ENCODE measurements at places on chromosomes 16 and 17.
A peak's percentile ranks its signal among the peaks of the same experiment; 100 is the strongest.

DNA sequence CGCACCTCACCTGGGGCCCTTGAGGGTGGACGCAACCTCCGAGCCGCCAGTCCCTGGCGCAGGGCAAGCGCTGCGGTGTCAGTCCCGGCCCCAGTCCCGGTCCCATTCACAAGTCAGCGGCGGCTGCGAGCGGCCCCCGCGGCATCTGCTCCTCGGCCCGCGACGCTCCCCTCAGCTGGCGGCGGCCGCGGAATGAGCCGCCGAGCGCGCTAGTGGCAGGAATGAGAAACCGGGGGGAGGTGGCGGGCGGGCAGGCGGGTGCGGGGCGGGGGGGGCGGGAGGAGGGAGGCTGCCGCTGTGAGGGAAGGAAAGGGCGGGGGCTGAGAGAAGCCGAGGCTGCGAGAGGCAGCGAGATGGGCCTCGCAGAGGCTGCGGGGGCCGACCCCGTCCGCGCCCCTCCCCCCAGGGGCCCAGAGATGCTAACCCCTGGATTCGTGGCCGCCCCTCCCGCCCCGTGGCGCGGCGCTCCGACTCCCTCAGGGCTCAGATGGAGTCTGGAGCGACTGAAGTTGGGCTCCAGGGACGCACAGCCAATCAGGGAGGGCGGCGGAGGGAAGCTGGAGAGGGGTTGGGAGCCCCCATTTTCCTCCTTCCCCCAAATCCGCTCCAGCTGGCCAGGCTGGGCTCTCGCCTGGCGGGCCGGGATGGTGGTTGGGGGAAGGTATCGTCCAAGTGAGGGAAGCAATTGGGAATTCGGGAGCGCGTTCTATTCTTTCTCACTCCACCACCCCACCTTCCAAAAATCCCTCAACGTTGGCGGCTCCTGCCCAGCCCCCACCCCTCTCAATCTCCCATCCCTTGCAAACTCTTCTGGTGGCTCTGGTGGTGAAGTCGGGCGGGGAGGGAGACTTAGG, at the start of gene CDH11:
TSS of gene CDH11 (minus strand) at position 194 of the 854 bp plus-strand sequence. CDS start 117,194 bp downstream, outside the sequence.
- peak; percentile 92 for DNase-seq

- no peak for DNase-seq
These were observed 51.7 kb upstream of the RPL38 start for GRCh38 chr17:74151551-74152315.

DNA sequence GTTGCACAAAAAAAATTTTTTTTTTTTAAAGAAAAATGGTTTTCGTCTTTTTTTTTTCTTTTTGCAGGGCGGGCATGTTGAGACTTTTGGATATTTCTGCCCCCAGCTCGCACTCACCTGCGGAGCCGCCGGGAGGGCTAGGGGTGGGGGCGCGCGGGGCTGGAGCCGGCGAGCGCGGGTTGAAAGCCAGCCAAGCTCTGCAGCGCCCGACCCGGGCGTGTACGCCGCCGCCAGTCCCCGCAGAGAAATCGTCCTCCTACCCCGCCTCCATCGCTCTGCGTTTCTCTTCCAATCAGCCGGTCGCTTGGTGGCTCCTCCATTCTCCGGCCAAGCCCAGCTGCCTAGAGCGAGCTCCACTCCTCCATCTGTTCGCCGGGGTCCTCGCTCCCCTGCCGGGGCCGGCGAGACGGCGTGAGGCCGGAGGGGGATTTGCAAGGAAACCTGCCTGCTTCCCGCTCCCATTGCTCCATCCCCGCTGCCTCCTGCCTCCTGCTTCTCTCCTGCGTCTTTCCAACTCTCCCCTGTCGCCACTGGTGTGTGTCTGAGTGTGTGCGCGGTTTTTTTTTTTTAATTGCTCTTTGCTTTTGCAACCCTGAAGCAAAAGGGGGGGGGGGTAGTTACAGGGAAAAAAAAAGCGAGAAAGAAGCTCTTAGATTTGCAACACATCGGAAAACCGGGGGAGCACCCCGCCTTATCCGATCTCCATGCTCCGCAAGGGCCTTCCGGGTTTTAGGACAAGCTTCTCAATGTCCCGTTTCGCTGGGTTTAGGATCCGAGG, 1.8 kb upstream of the UBTF start:
- DNase-seq, result peak; percentile 90

GRCh38 chr17:44757918-44758413, 822 bp upstream of the ADAM11 start:
- DNase-seq, result no peak

DNA sequence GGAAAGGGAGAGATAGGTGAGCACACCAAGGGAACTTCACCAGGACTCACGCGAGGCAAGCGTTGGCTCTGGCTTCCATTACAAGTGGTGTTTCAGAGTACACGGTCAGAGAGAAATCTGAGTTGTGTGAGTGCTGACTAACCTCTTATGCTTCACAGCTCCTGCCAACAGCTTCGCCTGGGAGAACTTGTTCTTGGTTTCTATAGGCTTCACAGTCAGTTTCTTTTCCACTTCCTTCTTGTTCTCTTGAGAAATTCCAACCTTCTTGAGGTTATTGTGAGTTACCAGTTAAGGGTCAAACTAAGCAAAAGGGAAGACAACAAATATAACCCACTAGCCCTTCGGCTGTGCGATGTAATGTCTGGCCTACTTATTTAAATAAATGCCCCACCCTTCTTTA, 18.9 kb downstream of the PSME3IP1 start:
- no peak for DNase-seq

DNA sequence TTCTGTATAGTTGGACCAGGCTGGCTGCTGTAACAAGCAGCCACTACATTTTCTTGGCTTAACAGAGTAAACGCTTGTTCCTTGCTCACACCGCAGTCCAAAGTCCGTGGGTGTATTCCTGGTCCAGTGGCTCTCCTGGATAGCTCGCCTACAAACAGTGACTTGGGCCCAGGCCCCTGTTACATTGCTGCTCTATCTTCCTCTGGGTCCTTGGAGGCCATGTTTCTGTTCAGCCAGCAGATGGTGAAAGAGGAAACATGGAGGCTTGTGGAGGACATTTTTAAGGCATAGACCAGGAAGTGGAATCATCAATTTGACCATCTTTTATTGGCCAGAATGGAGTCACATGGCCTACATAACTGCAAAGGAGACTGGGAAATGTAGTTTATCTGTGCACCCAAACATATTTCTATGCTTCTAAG, 55.1 kb downstream of the ATP2C2 start:
- DNase-seq, result no peak

GRCh38 chr16:71537643-71538042, 11.4 kb downstream of the CHST4 start:
- no peak for DNase-seq

- DNase-seq, result no peak
These were observed 39.8 kb downstream of the CBFA2T3 start for GRCh38 chr16:88937206-88937621.

GRCh38 chr17:9240659-9241370, 219.5 kb downstream of the NTN1 start:
- peak; percentile 93 for DNase-seq

DNA sequence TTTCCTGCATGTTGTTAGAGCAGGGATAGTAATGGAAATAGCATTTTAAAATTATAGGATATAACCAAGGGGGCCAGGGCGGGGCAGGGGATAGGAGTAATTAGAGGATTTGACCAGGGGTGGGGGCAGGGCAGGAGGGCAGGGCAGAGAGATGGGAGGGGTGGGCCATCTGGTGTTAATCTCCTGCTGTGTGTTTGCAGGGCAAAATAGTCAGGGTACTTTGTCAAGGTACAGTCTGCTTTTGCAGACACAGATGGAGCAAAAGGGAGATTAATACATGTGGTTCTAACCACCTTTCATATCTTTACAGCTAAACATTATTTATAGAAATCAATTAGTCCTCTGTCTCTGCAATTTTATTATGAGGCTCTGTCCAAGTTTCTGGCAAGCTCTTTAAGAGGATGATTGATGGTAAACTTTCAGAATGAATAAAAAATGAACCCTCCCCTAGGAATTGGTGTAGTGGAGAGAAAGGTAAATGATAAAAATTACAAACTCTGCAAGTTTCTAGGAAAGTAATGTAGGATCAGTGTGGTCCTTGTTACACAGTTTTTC, 6.6 kb downstream of the ANKFN1 start:
- DNase-seq, result no peak

DNA sequence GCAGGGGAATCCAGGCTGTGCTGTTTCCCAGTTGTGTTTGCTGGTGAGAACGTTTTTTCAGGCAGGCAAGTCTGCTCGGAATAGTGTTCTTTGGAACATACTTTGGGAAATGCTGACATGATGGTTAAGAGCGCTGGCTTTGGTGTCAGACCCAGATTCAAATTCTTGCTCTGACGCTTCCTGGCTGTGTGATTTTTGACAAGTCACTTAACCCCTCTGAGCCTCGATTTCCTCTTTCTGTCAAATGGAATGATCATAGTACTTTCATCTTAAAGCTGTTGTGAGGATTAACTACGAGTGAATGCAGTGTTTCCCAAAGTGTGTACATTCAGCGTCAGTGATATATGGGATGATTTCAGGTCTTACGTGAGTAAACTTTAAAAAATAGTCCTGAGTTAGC, 4.8 kb downstream of the FBRS start:
- DNase-seq, result no peak

DNA sequence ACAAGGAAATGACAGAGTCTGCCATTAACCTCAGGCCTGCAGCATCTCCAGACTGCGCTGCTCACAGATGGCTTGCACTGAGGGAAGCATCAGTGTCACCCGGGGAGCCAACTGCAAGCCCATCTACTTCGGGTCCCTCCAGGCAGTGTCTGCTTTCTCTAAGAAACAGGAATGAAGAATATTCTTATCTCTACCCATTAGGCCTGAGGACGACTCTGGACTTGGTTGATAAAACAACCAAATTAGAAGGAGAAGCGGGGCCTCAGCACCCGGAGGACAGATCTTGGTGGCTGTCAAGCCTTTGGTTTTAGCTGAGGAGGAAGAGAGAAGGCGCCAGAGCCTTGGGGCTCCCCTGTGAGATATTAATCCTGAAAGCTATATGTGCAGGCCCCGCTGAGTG, 19.5 kb upstream of the MGAT5B start:
- DNase-seq, result no peak

DNA sequence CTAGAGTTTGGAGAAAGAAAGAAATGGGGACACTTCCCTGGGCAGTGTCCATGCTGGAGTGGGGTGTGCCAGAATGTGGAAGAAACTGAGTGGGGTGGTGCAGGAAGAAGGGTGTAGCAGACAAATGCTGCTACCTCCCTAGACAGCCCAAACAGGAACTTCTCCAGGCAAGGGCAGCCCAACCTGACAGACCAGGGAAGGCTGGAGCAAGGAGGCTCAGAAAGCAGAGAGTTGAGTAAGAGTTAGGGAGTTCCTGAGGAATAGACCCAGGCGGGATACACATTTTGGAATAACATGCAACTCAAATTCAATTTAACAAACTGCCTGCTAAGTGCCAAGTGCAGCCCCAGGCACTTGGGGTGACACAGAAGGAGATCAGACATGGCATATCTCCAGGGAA, 1.0 kb upstream of the MYO18A start:
- DNase-seq, result no peak

DNA sequence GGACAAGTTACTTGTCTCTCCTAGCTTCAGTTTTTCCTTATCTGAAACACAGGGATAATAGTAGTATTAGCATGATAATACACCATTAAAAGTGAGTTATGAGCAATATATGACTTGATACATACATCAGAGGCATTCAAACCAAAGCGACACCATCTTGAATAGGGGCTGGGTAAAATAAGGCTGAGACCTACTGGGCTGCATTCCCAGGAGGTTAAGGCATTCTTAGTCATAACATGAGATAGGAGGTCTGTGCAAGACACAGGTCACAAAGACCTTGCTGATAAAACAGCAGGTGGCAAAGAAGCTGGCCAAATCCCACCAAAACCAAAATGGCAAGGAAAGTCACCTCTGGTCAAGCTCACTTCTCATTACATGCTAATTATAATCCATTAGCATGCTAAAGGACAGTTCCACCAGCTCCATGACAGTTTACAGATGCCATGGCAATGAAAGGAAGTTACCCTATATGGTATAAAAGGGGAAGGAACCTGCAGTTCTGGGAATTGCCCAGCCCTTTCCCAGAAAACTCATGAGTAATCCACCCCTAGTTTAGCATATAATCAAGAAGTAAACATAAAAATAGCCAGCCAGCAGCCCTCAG, 37.2 kb upstream of the HS3ST3A1 start:
- no peak for DNase-seq

GRCh38 chr17:47604598-47604927, 45.2 kb upstream of the KPNB1 start:
- DNase-seq, result no peak

DNA sequence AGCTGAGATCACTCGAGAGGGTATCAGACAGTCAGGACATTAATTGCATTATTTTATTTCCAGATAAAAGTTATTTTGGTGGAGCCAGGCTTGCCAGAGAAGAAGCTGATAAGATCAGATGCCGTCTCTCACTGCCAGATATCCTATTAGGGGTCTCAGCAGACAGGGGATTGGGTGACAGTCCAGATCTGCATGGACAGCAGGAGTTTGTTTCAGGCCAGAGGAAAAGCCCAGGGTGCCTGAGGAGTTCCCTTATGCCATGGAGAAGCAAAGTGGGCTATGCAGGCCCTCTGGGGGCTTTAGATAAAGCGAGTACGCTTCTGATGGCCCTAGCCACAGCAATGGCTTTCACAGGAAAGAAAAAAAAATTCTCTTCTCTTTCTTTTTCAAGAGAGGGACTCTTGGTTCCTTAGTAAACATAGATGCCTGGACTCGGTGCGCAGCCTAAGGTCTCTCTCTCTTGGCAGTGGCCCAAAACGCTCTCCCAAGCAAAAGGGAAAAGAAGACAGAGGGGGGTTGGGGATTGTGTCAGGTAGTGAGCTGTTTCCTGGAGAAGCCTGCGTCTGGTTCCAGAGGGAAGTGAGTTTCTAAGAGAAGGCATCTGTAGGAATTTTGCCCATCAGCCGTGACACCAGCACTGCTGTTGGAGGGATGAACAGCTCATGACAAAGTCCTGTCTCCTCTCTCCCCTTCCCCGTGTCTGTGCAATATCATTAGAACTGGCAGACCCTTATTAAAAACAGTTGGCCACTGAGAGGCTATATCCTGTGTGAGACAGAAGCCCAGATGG, 166.3 kb upstream of the FOXF1 start:
- no peak for DNase-seq

GRCh38 chr16:83231729-83232128, 576.0 kb upstream of the HSBP1 start:
- no peak for DNase-seq

GRCh38 chr16:65312795-65313194, 190.9 kb upstream of the CDH11 start:
- no peak for DNase-seq

DNA sequence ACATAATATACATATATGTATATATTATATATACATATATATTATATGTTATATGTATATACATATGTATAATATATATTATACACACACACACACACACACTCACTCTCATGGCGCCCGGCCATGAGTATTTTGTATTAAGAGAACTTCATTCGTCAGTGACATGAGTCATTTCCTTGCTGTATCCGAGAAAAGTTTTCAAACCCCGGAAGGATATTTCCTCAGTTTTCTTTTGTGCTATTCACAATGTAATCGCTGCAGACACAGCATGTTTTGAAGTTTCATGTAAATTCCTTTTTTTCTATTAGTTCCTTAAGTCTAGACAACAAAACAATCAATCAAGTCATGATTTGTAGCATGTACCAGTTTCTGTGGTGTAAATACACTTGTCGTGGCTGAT, 33.3 kb downstream of the OR1D5 start:
- DNase-seq, result no peak
